Kasumi-1 (cell line): ENCODE measurements at places on chromosomes 4 and X.

GRCh38 chrX:127459790-127460189 lies 592.4 kb downstream of the ACTRT1 start:
- DNase-seq: no peak

- peak; percentile 71 for DNase-seq
Observed at GRCh38 chr4:145481164-145481941, at the start of gene SMAD1. TSS of gene SMAD1 (plus strand) at chr4:145481853. CDS start at chr4:145514614, 32,761 bp downstream.

DNA sequence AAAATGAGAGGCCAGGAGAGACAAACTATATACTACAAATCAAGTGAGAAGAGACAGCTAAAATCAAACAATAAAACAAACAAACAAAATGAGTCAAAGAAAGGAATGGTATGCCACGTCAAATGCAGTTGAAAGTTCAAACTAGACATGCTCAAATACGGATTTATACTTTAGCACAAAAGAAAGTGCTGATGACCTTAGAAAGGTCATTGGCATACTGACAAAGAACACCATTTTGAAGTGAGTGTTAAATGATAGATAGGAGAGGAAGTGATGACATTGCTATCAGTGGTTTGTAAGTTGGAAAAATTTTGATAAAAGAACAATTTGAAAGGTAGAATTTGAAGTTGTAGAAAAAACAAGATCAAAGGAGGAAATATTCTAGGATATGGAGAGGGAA lies 55.3 kb downstream of the TECRL start:
- DNase-seq: no peak

GRCh38 chr4:23365871-23366556 lies 523.8 kb downstream of the PPARGC1A start:
- no peak for DNase-seq

DNA sequence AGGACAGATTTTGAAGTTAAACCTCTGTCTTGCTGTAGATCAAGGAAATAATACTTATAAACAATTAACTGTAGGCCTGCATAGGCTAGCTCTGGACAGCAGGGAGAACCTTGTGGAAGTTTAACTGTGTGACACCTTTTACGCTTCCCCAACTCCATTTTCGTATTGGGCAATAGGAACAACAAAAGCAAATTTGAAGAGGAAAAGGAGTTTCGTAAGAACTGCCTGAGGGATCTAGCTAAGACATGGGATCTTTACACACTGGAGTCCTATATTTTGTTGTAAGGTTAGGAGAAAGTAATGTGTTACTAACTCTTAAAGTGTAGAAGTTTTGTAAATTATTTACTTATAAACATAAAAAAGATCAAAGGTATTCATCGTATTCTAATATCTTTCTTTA lies 324.9 kb upstream of the CASK start:
- DNase-seq: no peak

DNA sequence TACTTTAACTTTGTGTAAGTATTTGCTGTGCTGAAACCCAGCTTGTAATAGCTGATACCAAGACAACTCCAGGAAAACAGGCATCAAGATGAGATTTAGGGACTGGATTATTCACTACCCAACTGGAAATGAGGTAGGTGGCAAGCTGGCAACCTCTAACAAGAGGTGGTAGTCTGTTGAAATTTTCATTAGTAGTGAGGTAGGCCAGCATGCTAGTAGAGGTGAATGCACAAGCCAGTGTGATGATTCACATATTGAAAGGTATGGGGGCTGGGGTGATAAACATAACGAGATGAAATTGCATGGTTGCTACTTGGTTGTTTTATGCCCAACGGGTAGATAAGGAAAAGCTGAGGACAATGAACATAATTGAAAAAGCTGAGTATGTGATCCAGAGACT lies 8.5 kb upstream of the TMPRSS11D start:
- no peak for DNase-seq

GRCh38 chrX:25544641-25545040 lies 528.9 kb upstream of the ARX start:
- no peak for DNase-seq

DNA sequence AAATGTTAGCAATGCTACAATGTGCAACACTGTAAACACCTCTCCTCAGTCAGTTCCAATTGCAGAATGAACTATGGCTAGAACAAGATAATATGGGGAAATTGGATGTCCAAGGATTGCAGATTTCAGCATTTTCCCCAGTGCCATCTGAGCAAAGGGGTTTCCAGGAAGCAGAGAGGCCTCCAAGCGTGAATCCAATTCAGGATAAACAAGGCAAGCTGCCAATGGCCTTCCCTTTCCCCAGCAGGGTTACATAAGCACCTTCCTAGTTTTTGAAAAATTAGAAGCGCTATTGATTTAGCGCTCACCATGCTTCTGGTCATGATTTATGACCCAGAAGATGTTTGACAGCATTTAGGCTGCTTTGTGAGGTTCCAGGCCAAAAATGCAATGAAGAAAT lies 223.0 kb upstream of the GATB start:
- DNase-seq: no peak

GRCh38 chr4:171993247-171993646 lies 180.0 kb downstream of the GALNTL6 start:
- DNase-seq: no peak

GRCh38 chr4:18022572-18023050 lies 1.1 kb upstream of the LCORL start:
- DNase-seq: no peak

- DNase-seq: no peak
Observed at GRCh38 chr4:28675582-28675981, 1814.9 kb downstream of the STIM2 start.

GRCh38 chr4:94828882-94829281 lies 71.1 kb downstream of the BMPR1B start:
- DNase-seq: no peak

DNA sequence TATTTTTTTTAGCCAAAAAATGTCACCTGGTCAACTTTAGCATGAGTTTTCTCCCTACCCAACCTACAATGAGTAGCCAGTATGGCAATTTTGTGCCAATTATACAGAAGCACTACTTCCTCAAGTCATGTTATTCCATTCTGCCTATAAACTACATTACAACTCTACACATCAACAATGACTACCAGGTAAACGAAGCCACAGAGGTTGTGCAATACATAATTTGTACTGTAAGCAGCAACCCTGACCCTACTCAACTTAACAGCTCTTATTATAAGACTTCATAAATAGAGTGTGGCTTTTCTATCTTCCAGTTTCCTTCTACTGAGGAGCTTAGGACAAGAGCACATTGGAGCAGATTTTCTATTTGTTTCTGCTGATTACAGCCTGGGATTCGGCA lies 160.5 kb downstream of the HS3ST1 start:
- no peak for DNase-seq

GRCh38 chr4:78214078-78214477 lies 157.0 kb downstream of the FRAS1 start:
- no peak for DNase-seq

DNA sequence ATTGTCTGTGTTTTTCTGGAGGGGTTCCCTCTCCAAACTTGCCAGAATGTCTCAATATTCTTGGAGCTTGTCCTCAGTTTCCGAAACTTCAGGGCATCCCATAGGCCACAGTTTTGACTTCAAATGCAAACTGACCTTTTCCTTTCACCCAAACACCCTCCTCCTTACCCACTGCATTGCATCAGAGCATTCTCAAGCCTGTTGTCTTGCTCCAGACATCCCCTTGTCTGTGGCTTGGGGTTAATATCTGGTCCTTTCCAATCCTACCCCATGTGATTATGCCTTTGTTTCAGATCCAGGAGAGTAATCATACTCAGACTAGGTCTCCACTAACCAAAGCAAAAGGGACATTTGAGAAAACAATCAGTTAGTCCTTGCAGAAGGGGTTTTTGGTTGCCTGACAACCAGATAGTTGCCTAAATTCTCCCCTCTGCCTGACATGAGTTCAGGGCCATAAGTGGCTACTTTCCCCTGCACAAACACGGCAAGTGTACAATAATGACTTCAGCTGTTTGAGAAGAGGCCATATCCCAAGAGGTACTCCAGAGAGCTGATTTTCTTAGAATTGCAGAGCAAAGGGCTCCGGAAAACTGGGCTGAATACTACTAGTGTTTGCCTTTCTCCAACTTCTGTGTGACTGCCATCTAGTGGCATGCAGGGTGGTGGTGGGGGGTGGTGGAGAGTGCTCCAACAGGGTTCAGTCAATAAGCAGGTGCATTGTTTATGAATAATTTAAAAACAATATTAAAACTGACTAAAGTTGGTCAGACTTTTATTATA lies 130.2 kb downstream of the CHRDL1 start:
- peak; percentile 26 for DNase-seq

DNA sequence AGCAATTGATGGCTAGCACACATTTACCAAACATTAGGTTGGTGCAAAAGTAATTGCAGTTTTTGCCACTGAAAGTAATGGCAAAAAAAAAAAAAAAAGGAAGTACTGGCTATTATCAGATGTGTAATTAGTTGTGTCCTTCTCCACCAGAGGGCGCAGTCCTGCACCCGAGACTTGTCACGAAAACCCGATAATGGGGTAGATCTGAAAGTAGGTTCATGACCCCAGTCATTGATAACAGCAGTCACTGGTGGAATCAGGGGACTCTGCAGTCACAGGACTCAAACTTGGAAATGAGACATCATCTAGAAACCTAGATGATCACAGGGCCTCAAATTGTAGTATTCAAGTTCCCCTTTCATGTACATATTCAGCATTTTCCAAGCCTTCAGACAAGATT lies 13.1 kb upstream of the ACOT9 start:
- peak; percentile 48 for DNase-seq

DNA sequence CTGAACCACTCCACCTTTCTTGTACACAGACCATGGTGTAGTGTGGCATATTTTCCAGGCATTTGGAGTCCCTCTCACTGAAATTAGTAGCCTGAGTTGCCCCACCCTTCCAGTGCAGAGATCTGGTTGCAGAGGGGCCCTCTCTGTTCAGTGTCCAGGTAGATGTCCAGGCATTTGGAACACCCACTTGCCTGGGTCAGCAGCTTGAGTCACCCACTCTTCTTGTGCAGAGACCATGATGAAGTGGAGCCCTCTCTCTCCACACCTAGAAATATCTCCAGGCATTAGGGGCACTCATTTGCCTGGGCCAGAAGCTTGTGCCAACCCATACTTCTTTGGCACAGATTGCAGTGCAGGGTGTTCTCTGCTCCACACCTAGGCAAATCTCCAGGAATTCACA lies 2733.3 kb downstream of the PCDH7 start:
- DNase-seq: no peak

DNA sequence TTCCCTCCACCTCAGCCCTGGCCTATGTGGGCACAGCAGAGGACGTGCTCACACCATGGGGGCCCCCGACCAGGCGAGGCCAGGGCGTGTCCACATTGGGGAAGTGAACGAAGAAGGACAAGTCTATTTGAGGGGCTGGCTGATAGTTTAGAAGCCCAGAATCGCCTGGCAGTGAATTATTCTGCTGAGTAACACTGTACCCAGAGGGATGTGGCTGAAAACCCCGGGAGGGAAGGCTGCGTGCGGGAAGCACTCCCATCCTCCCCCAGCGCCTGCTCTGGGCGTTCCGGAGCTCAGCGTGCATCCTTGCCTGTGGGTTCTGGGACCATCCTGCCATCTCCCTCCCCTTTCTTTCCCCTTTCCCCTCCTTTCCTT lies 66.6 kb downstream of the TRMT44 start:
- no peak for DNase-seq

DNA sequence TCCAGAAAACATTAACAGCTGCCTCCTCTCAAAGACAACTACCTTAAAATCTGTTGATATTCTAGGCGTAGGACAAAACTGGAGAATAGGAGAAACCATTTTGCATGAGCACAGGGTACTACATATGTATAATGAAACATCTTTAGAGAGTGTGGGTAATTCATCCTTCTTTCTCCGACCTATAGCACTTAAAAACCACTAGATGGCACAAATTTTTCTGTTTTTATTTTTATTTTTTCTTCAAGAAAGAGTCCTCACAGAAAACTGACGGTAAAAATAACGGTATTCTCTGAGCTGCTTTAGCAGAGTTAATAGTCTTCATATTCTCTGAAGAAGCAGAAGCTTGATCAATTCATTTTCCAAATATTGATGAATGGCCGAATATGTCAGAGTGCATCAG lies 14.6 kb downstream of the SMIM31 start:
- peak; percentile 74 for DNase-seq

- no peak for DNase-seq
Observed at GRCh38 chrX:65536291-65536690, 1.7 kb upstream of the LAS1L start.

DNA sequence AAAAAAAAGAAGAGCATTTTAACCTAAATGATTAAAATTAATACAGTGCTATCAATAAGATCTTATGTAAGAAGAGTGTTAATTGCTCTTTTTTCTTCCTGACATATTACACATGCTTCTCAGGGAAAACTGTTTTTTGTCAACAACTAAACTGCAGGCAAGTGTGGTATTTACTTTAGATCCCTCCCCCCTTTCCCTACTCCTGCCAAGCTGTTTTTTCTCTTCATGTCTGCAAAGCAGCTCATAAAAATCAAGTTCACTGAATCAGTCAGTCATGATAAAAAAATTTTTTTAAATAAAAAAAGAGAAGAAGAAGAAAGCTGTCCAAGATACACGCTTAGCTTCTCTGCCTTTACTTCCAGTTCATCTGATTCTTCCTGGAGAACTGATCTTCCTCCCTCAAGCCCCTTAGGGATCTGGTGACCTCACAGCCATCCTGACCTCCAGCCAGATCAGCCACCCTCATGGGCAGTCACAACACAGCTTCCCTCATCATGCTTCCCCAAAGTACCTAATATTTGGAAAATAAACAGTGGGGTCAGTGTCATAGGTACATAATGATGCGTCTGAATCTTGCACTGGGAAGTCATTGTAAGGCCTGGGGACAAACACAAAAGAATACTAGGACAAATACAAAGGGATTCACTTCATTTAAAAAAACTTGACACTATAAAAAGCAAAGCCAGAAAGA lies 87.0 kb downstream of the ZNF827 start:
- DNase-seq: no peak

DNA sequence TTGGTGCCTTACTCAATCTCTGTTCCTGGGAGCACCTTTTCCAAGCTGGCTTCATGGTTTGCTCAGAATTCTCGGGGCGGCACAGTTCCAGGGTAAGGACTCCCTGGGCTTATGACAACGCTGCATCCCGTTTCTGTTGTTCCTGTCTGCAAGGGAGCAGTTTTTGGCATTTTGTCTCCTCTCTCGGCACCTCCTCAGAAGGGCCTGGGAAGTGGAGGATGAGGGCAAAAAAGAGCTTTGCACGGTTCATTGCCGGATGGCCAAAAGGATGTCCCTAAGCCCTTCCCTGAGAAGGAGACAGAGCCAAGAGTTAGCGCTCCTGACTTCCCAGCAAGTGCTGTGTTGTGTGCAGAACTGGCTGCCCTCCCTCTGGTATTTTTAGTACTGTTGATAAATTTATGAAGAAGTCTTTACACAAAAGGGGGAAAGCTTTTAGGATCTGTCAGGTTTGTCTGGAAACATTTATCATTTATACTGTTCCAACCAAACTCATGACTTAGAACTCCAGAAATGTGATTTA lies 13.4 kb downstream of the SRD5A3 start:
- DNase-seq: no peak

- peak; percentile 63 for DNase-seq
Observed at GRCh38 chr4:105147553-105148161, 981 bp downstream of the TET2 start.

DNA sequence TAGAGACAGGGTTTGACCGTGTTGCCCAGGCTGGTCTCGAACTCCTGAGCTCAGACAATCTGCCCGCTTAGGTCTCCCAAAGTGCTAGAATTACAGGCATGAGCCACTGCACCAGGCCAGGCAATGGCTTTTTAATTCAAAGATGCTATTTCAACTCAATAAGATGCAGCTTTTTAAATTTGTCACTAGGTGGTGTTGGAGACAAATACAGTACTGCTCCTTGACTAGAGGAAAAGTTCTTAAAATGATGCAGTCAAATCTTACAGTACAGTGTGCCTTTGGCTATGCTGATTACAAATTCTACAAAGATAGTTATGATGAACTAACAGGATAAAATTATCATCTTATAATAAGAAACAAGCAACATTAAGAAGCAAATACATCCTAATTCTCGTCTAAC lies 441.1 kb downstream of the KCNIP4 start:
- DNase-seq: peak; percentile 62
